ENCODE measurements at places on chromosomes 11 and 22. TPM values are rescaled to one million over a fixed set of nuclear protein-coding genes. Genes with fewer than 3 reads are reported as not detected.

GRCh38 chr11:65814131-65814985, 19.4 kb upstream of the SNX32 start:
- no peak for DNase-seq
- no peaks in the 10 kb centered on the region for H3K36me3 ChIP-seq
- H3K27ac ChIP-seq = peak overlapping the region; percentile 34
- H3K4me3 ChIP-seq = no peak overlapping the region

GRCh38 chr11:68008381-68009337, 1.5 kb upstream of the ALDH3B1 start:
- peaks cover 59% of the 10 kb centered on the region for H3K4me1 ChIP-seq
- DNase-seq = peak; percentile 71
- no peaks in the 10 kb centered on the region for H3K36me3 ChIP-seq
- H3K4me3 ChIP-seq = no peak overlapping the region
- peak overlapping the region; percentile 88 for H3K27ac ChIP-seq

GRCh38 chr11:15507592-15507991, 392.9 kb downstream of the INSC start:
- H3K4me1 ChIP-seq = no peaks in the 10 kb centered on the region
- H3K36me3 ChIP-seq = no peaks in the 10 kb centered on the region
- H3K4me3 ChIP-seq = no peak overlapping the region
- no peak overlapping the region for H3K27ac ChIP-seq

GRCh38 chr11:62419314-62419929, 589 bp downstream of the SCGB1A1 start:
- DNase-seq = no peak
- H3K4me1 ChIP-seq = peaks cover 14% of the 10 kb centered on the region
- H3K36me3 ChIP-seq = no peaks in the 10 kb centered on the region
- H3K27ac ChIP-seq = no peak overlapping the region
- H3K27me3 ChIP-seq = no peaks in the 10 kb centered on the region
- H3K4me3 ChIP-seq = no peak overlapping the region

- no peaks in the 10 kb centered on the region for H3K36me3 ChIP-seq
- peaks cover 4% of the 10 kb centered on the region for H3K4me1 ChIP-seq
- H3K27me3 ChIP-seq = no peaks in the 10 kb centered on the region
- no peak overlapping the region for H3K27ac ChIP-seq
These were observed 41.2 kb downstream of the NTM start for GRCh38 chr11:131411636-131412035.

Gene TLCD5
- total RNA-seq = 0.83 TPM

DNA sequence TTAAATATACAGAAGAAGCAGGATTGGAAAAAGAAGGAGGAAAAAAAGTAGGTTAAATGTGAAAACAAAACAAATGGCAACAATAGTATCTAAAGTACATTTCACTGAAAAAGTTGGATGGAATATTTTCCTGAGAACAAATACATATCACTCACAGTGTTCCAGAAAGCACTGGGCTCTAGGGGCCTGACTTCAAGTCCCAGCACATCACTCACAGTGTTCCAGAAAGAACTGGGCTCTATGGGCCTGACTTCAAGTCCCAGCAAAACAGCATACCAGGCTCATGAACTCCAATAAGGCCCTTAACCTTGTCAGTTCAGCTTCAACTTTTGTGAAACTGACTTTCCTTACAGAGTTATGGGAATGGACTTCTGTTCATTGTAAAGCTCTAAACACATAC, 46.0 kb upstream of the CCDC34 start:
- H3K36me3 ChIP-seq = no peaks in the 10 kb centered on the region
- H3K27me3 ChIP-seq = no peaks in the 10 kb centered on the region
- no peak for DNase-seq
- peaks cover 78% of the 10 kb centered on the region for H3K4me1 ChIP-seq
- no peak overlapping the region for H3K4me3 ChIP-seq

GRCh38 chr11:11755871-11756270, 85.9 kb upstream of the USP47 start:
- no peaks in the 10 kb centered on the region for H3K4me1 ChIP-seq
- DNase-seq = no peak
- H3K27ac ChIP-seq = no peak overlapping the region
- no peaks in the 10 kb centered on the region for H3K36me3 ChIP-seq
- no peak overlapping the region for H3K4me3 ChIP-seq

DNA sequence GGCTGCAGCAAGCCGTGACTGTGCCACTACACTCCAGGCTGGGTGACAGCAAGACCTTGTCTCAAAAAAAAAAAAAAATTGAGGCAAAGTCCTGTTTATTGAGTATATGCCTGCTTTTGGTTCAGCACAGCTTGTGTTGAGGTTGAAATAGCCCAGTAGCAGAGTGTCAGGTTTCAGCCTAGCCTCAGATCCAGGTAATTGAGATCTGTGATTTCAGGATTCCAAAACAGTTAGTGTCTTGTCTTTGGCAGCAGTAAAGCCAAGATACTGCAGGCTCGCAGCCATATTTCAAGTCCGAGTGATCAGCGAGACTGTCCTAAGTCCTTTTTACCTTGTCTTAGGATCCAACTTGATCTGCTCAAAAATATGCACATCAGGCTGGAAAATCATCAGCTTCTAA, 27.0 kb downstream of the CUL5 start:
- no peak overlapping the region for H3K27ac ChIP-seq
- no peaks in the 10 kb centered on the region for H3K4me1 ChIP-seq
- H3K36me3 ChIP-seq = peaks cover 28% of the 10 kb centered on the region
- DNase-seq = no peak

GRCh38 chr11:125093502-125093901, 17.9 kb downstream of the TMEM218 start:
- no peaks in the 10 kb centered on the region for H3K27me3 ChIP-seq
- no peak overlapping the region for H3K4me3 ChIP-seq
- peaks cover 3% of the 10 kb centered on the region for H3K4me1 ChIP-seq
- no peak overlapping the region for H3K27ac ChIP-seq

DNA sequence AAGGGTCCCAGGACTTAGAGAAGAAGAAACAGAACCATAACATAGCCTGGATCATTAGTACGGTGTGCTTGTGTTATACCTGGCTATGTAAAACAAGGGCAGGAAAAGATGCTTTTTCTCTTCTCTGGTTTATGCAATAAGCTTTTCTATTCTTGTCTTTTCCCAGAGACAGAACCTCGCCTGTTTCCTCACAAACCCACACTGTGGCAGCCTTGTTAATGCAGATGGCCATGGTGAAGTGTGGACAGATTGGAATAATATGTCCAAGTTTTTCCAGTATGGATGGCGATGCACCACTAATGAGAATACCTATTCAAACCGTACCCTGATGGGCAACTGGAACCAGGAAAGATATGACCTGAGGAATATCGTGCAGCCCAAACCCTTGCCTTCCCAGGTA, 2.9 kb downstream of the CFAP68 start:
- no peak overlapping the region for H3K27ac ChIP-seq
- peaks cover 3% of the 10 kb centered on the region for H3K36me3 ChIP-seq
- DNase-seq = no peak
- H3K4me3 ChIP-seq = no peak overlapping the region
- H3K4me1 ChIP-seq = peaks cover 20% of the 10 kb centered on the region

Gene CRYBB3
- total RNA-seq = not detected

- H3K4me3 ChIP-seq = no peak overlapping the region
- no peaks in the 10 kb centered on the region for H3K27me3 ChIP-seq
- no peak overlapping the region for H3K27ac ChIP-seq
- no peak for DNase-seq
- H3K36me3 ChIP-seq = no peaks in the 10 kb centered on the region
These were observed 152.8 kb downstream of the CHST1 start for GRCh38 chr11:45512471-45513148.

GRCh38 chr22:25282346-25282670, 62.9 kb downstream of the CRYBB2 start:
- H3K27ac ChIP-seq = no peak overlapping the region
- H3K4me3 ChIP-seq = no peak overlapping the region

- no peaks in the 10 kb centered on the region for H3K4me1 ChIP-seq
- DNase-seq = no peak
- no peak overlapping the region for H3K4me3 ChIP-seq
- no peaks in the 10 kb centered on the region for H3K36me3 ChIP-seq
- no peaks in the 10 kb centered on the region for H3K27me3 ChIP-seq
- no peak overlapping the region for H3K27ac ChIP-seq
These were observed 55.1 kb downstream of the RBMXL2 start for GRCh38 chr11:7143908-7144307.

Gene OR5AP2
- not detected for total RNA-seq

Gene CD3D
- 1.8 TPM for total RNA-seq
